ENCODE measurements at places on chromosomes 3 and 15. TPM values are rescaled to one million over a fixed set of nuclear protein-coding genes. Genes with fewer than 3 reads are reported as not detected.

The DUOXA2 gene
- total RNA-seq = not detected

The EPHA3 gene
- total RNA-seq = not detected

The CISH gene
- 0.65 TPM for total RNA-seq

The DLEC1 gene
- not detected for total RNA-seq

The ASB14 gene
- total RNA-seq = not detected

The TMEM266 gene
- 0.17 TPM for total RNA-seq

The BNC1 gene
- total RNA-seq = 0.48 TPM

The ALDH1A3 gene
- total RNA-seq = 18.9 TPM

The HRG gene
- not detected for total RNA-seq

The AADAC gene
- total RNA-seq = 16.3 TPM

The CAV3 gene
- total RNA-seq = not detected

The CPLX3 gene
- total RNA-seq = 0.07 TPM

The ARPIN gene
- 11.4 TPM for total RNA-seq

The NFKBIZ gene
- 8.4 TPM for total RNA-seq

The AGBL1 gene
- total RNA-seq = not detected

The CADPS gene
- not detected for total RNA-seq

The MORC1 gene
- total RNA-seq = not detected

The IGDCC3 gene
- total RNA-seq = 0.19 TPM

The LRRFIP2 gene
- total RNA-seq = 57.6 TPM

The CCDC54 gene
- not detected for total RNA-seq

The KIF9 gene
- total RNA-seq = 22.0 TPM

The DNAH12 gene
- total RNA-seq = not detected

The CHCHD6 gene
- 18.2 TPM for total RNA-seq

The CCR3 gene
- not detected for total RNA-seq

The LARP6 gene
- total RNA-seq = 74.0 TPM

The ATP13A3 gene
- total RNA-seq = 24.9 TPM

The ADAMTS7 gene
- total RNA-seq = 6.2 TPM

The GHRL gene
- total RNA-seq = not detected

The STRIT1 gene
- not detected for total RNA-seq

The ROBO2 gene
- total RNA-seq = not detected

The CD200R1 gene
- 0.06 TPM for total RNA-seq

The FBXO45 gene
- 8.1 TPM for total RNA-seq

The CRABP1 gene
- total RNA-seq = 1.2 TPM

The CCDC191 gene
- 1.8 TPM for total RNA-seq

The TGM5 gene
- not detected for total RNA-seq

The LRRN1 gene
- total RNA-seq = not detected

The CEP152 gene
- total RNA-seq = 4.4 TPM

The CDC25A gene
- total RNA-seq = 8.9 TPM

The CYP8B1 gene
- total RNA-seq = not detected

The ANKRD34C gene
- not detected for total RNA-seq

The LRTM1 gene
- total RNA-seq = not detected

The SLC22A14 gene
- not detected for total RNA-seq

The TCAIM gene
- 7.9 TPM for total RNA-seq

Data from A549 treated with ZK216348 at 1 μM for 4 hours (cell line).